ENCODE measurements at places on chromosomes 2 and 18.

DNA sequence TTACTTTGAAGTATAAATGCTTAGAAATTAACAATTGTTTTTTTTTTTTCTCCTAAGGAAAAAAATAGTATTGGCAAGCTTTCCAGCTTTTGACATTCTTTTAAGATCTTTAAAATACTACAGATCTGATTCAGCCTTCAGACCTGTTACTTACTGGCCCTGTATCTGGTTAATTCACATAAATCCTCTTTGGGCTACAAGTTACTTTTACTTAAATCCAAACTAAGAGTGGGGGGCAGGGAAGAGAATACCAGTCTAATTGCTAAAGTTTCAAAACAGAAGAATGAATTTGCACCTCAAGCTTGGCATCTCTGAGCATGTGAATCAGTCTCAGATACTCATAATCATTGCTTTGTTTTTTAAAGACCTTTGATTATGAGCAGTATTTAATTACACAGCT is 386.3 kb downstream of the PARD3B start:
- no peak for DNase-seq

DNA sequence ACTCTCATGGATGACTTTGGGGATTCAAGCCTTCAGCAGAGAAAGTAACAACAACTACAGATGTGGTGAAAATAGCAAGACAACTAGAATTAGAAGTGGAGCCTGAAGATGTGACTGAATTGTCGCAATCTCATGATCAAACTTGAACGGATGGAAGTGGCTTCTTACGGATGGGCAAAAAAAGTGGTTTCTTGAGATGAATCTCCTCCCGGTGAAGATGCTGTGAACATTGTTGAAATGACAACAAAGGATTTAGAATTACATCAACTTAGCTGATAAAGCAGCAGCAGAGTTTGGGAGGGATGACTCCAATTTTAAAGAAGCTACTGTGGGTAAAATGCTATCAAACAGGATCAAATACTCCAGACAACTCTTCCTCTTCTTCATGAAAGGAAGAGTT is 43.1 kb downstream of the AAK1 start:
- DNase-seq, result no peak

GRCh38 chr2:38212312-38212711 is 136.4 kb upstream of the CYP1B1 start:
- DNase-seq, result no peak

DNA sequence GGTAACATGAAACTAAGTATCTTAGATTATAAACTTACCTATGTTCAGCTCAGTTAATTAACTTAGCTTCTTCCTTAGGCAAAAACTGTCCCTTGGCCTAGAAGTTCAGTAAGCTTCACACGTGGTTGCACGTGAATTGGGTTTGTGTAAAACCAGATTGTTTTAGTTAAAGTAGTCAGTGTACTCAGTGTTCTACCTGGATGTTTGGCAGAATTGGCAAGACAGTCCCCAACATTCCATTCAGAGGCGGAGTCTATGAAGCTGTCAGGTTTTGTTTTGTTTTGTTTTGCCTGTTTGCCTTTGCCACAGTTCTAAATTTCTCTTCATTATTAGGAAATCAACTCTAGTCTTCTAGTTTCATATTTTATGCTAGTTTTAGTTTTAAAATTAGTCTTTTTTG is 105.3 kb upstream of the ZEB2 start:
- no peak for DNase-seq

DNA sequence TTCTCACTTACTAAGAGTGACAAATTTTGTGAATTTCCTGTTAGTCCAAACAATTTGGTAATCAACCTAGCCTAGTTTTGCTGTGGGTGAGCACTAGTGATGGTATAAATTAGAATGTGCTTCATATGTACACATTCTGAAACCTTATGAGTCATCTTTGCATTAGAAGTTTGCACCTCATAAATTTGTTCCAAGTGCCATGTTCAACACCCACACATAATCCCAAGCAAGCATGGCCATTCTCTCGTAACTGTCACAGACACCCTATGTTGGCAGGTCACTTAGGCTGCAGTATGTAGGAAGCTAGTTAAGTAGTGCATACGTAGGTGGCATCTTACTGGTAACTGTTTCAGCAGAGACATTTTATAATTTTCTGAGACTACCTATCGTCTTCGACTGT is 46.9 kb downstream of the NAB1 start:
- DNase-seq, result no peak

- no peak for DNase-seq
Measured at GRCh38 chr18:55240978-55241377, 281.7 kb upstream of the CCDC68 start.

Measured in NCI-H1930 (cell line).